Caco-2 (cell line): ENCODE measurements at places on chromosomes 5 and 9. TPM values are rescaled to one million over a fixed set of nuclear protein-coding genes. Genes with fewer than 3 reads are reported as not detected.
A peak's percentile ranks its signal among the peaks of the same experiment; 100 is the strongest.

DNA sequence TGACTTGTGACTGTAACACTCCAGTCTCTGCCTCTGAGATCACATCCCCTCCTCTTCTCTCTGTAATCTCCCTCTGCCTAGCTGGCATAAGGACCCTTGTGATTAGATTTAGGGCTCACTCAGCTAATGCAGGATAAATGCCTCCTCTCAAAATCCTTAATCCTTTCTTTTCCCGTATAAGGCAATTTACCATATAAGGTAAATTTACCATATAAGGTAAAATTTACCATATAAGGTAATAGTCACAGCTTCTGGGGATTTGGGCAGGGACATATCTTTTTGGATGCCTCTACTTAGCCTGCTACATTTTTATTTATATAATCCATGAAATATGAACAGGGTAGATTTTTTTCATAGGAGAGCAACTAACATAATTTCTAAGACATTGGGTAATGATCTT, 318.0 kb upstream of the PUM3 start:
- no peak overlapping the region for H3K27ac ChIP-seq
- DNase-seq: no peak
- H3K4me1 ChIP-seq: no peaks in the 10 kb centered on the region
- no peaks in the 10 kb centered on the region for H3K36me3 ChIP-seq

DNA sequence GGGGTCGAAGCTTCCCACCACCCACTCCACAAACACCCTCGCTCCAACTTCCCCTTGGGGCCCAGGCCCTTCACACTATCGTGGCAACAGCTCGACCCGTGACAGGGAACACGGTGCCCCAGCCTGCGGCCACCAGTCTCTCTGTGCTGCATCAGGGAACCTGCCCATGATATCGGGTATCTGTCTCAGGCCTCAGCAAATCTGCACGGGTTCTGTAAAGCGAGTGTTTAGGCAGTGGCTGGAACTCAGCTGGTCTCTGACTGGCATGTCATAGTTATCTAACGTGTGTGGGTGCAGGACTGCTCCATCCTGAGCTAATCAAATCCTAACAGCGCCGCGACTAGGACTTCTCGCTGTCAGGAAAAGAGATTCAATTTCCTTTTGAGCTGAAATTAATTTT, 42.9 kb downstream of the DBH start:
- 0 out of 2 replicates have a peak, but pooled peaks cover 5% of the 10 kb centered on the region for H3K4me1 ChIP-seq
- H3K27ac ChIP-seq: no peak overlapping the region

GRCh38 chr5:159440235-159440634, 109.9 kb upstream of the IL12B start:
- no peak overlapping the region for H3K27ac ChIP-seq
- H3K4me1 ChIP-seq: no peaks in the 10 kb centered on the region
- no peak overlapping the region for H3K4me3 ChIP-seq
- no peak for DNase-seq

DNA sequence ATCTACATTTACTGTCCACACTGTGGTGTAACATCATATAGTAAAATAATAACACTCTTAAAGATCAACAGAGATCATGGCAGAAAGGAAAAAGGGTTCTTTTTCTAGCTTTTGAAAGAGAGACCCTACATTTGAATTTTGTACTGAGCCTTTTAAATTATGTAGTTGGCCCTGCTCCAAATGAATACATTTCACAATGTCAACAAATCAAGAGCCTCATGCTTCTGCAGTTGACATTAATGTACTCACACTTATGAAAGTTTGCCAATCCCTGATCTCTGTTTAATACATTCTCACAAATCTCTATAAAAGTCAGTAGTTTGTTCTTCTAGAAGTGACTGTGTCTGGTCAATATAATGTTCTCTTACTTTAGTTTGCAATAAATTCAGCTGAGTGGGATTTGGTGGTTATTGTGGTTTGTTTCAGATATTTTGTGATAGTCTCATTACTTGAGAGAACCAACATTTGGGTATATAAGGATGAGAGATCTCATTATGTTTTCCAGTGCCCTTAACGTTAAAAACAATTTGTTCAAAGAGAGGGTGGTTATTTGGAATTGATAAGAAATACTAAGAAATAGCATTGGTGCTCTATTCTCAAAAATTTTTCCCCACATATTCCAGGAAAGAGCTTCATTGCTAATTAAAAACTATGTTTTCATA, 277.8 kb upstream of the FTMT start:
- no peaks in the 10 kb centered on the region for H3K27me3 ChIP-seq
- H3K4me3 ChIP-seq: no peak overlapping the region
- H3K36me3 ChIP-seq: no peaks in the 10 kb centered on the region
- no peak for DNase-seq

DNA sequence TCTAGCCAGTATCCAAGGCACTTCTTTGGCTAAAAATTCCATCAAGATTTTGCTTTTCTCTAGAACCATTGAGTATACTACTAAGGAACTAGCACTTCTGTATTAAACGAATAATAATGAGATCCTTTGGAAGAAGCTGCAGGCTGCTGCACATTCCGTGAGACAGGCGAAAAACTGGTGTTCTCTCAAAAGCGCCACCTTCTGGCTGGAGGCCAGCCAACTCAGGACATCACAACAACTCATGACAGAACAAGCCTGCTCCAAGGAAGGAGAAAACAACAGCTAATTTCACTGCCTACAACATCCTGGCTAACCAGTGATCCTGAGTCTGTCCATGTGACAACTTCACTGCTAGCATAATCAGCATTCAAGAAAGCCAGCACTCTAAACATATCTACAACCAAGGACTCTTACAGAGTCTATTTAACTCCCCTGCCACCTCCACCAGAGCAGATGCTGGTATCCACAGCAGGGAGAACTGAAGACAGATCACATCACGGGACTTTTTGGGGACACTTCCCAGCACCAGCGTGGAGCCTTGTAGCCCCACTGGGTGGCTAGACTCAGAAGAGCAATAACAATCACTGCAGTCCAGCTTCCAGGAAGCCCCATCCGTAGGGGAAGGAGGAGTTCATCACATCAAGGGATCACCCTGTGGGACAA, 150.5 kb downstream of the YTHDC2 start:
- no peak overlapping the region for H3K27ac ChIP-seq
- no peaks in the 10 kb centered on the region for H3K4me1 ChIP-seq
- H3K4me3 ChIP-seq: no peak overlapping the region
- peak; percentile 42 for DNase-seq
- no peaks in the 10 kb centered on the region for H3K27me3 ChIP-seq

DNA sequence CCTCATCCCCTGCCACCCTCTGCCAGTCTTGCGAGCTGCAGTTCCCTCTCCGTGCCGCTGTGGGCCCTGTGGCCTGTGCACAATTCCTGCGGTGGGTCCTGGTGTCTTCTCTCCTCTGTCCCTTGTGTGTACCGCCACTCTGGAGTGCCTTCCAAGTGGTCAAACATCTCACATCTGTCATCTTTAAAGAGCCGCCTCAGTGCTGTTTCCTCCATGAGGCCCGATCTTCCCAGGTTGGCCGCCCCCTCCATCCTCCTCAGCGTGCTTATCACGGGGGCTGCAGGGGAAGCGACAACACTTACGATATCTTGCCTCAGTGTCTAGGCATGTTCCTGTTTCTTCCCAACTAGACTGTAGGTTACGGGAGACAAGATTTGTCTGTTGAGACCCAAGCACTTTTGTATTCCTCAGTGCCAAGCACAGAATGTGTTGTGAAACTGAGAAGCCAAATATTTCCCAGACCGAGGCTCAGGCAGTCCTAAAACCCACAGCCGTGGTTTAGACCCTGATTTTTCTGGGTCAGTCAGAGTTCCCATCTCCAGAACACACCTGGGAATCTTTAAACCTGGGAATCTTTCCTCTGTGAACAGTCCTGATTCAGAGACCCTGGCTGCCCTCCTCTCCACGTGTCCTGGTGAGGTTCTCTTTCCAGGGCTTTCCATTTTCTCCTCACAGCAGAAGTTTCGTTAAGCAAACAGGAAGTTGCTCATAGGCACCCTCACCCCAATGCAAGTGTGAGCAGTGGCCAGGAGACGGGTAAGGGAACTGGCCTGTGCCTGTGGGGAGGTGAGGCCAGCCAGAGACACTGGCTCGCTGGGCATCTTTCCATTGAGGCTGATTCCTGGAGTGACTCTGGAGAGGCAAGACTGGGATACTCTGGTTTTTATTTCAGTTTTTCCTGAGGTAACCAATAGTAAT, 28.8 kb downstream of the SLC46A2 start:
- H3K4me3 ChIP-seq: no peak overlapping the region
- no peaks in the 10 kb centered on the region for H3K4me1 ChIP-seq
- no peaks in the 10 kb centered on the region for H3K27me3 ChIP-seq
- H3K36me3 ChIP-seq: peaks cover 2% of the 10 kb centered on the region; the same call in 1 of the 2 replicates
- no peak overlapping the region for H3K27ac ChIP-seq

The GGTA1 gene
- not detected in 2 replicates for total RNA-seq

The FOXD4L6 gene
- not detected in 2 replicates for total RNA-seq

The NAIP gene
- total RNA-seq: 6.6 and 7.3 TPM in 2 replicates
